Smooth muscle cell of trachea (primary cell): ENCODE measurements at places on chromosomes 3 and 15. TPM values are rescaled to one million over a fixed set of nuclear protein-coding genes. Genes with fewer than 3 reads are reported as not detected.

SCAMP5 gene
- 0.15 and 2.2 TPM in 2 replicates for total RNA-seq

P4HTM gene
- 36.5 and 58.7 TPM in 2 replicates for total RNA-seq

U2SURP gene
- total RNA-seq = 33.6 and 71.6 TPM in 2 replicates

INSYN1 gene
- 0.73 and 1.5 TPM in 2 replicates for total RNA-seq

IGSF11 gene
- total RNA-seq = 0.44 TPM in 1 of 2 replicates, not detected in the other
